ENCODE measurements at places on chromosomes 7 and 10.

DNA sequence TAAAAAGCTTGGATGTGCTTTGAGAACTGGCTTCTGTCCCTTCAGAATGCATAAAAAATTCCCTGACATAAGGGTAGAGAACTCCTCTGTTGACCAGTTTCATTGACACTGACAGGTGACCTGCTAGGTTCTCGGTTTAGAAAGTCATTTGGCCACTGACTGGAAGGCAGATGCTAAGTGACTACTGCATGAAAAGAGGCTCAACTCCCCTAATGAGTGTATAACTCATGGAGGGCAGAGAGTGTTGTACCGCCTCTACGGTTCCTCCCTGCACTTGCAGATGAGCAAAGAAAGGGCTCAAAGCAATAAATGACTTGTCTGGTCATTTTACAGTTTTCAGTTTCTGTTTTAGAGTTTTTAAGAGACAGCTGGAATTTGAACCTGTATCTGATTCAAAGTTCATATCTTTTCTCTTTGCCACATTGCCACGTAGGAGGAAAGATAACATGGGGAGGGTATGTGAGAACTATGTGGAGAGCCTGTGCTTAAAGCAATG is 2.9 kb upstream of the FGL2 start:
- DNase-seq, result no peak

DNA sequence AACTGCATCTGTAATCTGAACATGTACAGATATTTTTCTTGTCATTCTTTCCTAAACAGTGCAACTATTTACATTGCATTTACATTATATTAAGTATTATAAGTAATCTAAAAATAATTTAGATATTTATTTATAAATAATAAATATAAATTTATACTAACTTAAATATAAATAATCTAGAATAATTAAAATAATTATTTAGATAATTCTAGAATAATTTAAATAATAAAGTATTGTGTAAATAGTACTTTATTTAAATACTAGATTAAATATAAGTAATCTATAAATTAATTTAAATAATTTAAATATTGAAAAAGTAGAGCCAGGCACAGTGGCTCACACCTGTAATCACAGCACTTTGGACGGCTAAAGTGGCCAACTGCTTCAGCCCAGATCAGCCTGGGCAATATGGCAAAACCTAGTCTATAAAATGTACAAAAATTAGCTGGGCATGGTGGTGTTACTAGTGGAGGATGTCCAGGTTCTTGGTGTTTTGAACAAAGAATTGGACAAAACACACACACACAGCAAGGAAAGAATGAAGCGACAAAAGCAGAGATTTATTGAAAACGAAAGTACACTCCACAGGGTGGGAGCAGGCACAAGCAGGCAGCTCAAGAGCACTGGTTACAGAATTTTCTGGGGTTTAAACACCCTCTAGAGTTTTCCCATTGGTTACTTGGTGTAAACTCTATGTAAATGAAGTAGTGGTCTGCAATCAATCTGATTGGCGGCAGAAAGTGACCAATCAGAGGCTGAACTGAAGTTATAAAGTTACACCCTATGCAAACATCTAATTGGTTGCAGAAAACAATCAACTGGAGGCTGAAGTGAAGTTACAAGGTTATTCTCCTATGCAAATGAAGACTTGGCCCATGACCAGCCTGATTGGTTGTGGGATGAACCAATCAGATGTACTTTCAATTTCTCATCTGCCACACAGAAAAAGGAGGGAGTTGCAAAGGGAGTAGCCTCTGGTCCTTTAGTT is 100.2 kb upstream of the SP4 start:
- DNase-seq, result no peak

GRCh38 chr7:115924411-115924810 is 106.2 kb downstream of the TFEC start:
- DNase-seq, result no peak

DNA sequence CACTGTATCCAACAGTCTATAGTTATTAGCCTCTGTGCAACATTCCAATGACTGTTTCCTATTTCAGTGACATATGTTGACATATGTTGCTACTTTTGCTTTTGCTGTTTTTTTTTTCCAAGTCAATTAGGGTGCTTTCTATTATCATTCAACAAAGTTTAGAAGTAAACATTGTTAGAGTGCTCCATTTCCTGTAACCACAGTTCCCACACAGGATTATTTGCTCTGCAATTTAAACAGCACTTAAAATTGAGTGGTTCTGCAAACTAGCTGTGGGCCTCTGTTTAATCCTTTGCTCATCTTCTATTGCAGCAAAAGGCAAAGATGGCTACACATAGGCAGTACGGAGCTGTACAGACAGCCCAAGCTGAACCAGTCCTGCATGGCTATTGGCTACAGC is 46.5 kb upstream of the PTN start:
- DNase-seq, result no peak

GRCh38 chr10:21813946-21814345 is 189.6 kb downstream of the DNAJC1 start:
- DNase-seq, result no peak

DNA sequence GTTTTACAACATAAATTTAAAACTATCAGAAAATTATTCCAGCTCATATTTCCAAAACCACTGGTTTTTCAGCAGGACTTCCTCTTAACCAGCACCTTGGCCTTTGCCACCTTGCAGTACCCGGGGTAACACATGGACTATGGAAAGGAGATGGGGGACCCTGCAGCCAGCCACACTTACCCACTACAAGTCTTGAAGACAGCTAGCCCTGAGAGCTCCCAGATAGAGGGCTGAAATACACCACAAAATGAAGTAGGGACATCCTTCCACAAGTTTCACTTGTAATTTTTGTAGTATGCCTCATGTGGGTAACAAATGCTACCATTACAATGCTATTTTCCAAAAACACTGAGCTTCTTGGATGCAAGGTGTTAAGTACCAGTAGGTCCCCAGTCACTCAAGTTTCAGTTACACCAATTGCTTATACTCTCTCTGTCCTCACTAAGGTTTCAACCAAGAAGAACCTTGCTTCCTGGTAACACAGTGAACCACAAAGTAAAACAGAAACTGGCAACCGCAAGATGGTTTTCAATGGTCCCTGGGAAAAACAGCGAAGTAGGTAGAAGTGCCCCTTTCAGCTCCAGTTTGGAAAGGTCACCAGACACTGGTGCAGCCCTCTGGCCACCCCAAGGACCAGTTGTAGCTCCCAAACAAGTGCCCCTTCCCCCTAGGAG is 110.9 kb downstream of the SGMS1 start:
- no peak for DNase-seq

GRCh38 chr10:117412469-117413010 is 37.3 kb upstream of the PDZD8 start:
- DNase-seq, result no peak

DNA sequence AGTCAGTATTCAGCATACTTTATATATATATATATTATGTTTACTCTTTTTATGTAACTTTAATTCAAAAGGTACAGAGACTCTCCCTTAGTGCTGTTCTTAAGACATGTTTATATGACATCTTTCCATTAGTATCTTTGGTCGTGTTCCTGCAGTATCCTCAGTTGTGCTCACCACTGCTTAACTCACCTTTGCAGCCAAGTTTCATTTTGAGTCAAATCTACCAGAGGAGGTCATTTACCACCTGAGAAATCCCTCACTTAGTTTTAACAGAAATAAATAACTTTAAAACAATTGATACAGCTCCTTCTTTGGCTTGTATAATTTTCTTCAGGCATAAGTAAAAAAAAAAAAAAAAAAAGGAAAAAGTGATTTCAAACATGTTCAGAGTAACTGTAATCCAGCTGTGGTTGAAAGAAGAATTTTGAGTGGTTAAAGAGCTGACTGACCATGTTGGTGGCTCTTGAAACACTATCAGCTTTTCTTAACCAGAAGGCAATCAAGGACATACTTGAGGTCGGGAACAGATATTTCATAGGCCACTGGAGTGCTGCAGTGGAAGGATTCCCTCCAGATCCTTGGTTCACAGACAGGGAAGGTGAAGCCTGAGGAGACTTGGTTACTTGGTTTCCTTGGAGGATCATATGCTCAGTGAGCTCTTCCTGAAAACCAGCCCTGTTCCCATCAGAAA is 116.8 kb downstream of the AUTS2 start:
- no peak for DNase-seq

DNA sequence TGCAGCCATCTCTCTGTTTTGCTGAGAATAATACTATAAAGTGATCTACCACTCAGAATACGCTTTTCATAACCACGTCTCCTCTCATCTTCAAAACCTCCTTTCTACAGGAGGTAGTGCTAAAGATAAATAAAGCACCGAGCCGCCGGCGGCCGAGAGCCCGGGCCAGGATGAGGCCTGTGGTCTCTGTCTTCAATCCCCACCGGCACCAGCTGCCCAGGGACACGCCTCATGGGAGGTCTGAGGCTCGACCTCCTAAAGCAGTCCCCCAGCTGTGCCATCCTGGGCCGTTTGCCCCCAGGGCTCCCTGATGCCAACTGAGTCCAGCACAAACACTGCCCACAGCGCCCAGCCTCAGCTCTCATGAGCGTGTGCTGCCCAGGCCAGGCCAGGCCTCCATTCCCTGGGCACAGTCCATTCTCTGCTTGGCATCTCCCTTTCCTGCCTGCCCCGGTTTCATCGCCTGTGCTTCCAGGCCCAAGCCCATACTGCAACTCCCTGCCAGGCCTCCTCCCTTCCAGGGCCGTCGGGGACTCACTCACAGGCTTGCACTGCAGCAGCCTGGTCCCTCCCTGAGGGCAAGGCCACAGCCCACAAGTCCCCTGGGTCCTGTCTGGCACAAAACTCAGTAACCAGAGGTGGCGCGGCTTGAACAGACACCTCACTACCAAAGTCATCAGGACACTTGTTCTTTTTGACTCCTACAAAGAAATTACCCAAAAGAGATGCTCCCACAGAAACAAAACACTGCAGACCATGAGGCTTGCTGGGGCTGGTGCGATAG is 2.5 kb downstream of the INTS1 start:
- DNase-seq, result no peak

GRCh38 chr10:35308809-35309208 is 27.5 kb upstream of the CCNY start:
- no peak for DNase-seq

GRCh38 chr7:139915864-139916716 is 87.0 kb downstream of the TBXAS1 start:
- peak; percentile 20 for DNase-seq

DNA sequence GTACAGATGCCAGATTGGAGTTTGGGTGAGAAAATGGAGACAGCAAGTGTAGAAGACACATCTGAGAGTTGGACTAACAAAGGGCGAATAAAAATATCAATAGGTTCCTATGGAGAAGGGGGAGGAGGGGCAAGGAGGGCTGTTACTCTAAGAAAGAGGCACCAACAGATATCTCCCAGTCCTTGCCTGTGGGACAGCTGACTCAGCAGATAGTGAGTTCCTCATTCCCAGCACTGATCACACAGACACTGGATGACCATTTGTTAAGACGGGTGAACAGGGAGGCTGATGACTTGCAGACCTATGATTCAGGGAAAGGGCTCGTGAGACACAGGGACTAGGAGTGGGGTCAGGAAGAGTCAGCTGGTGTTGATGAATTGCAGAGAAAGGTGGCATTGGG is 5.7 kb upstream of the PRR15 start:
- no peak for DNase-seq

DNA sequence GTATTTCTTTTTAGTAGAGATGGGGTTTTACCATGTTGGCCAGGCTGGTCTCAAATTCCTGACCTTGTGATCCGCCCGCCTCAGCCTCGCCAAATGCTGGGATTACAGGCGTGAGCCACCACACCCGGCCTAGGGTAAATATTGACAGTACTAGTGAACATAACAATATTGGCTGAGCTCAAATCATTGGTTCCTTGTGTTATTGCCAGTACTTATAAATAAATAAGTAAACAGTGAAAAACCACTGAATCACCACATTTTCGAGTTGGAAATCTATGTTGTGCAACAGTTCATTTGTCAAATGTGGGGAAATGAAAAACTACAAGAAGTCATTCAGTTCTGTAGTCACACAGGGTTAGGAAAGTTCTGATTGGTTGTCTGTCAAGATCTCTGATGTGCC is 15.8 kb downstream of the RPP30 start:
- no peak for DNase-seq

- DNase-seq, result no peak
Measured at GRCh38 chr7:77479536-77480088, 57.5 kb upstream of the PTPN12 start.

- DNase-seq, result no peak
Measured at GRCh38 chr7:107744345-107744750, 406 bp downstream of the CBLL1 start.

- no peak for DNase-seq
Measured at GRCh38 chr10:43610636-43611035, 4.4 kb downstream of the ZNF485 start.

DNA sequence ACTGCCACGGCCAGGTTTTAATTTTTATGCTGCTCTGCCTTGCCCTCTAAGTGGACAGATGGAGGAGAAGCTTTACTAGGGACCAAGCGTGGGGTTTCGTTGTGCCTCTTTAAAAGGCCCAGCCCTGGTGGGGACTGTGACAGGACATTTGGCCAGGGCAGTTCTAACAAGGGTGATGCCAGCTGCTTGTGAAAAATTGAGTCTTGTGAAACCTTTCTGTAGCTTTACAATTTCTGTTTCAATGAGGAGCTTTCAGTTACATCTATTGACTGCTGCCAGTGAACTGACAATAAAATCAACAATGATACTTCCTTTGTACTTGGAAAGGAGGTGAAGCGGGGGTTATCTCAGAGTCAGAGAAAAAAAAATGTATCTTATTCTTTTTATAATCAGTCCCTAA is 233.1 kb upstream of the CSTF2T start:
- no peak for DNase-seq

GRCh38 chr7:4523219-4523618 is 158.9 kb upstream of the FOXK1 start:
- no peak for DNase-seq

GRCh38 chr7:28301148-28301641 is 111.1 kb upstream of the CREB5 start:
- no peak for DNase-seq

- no peak for DNase-seq
Measured at GRCh38 chr10:110502851-110503301, 5.2 kb downstream of the DUSP5 start.

DNA sequence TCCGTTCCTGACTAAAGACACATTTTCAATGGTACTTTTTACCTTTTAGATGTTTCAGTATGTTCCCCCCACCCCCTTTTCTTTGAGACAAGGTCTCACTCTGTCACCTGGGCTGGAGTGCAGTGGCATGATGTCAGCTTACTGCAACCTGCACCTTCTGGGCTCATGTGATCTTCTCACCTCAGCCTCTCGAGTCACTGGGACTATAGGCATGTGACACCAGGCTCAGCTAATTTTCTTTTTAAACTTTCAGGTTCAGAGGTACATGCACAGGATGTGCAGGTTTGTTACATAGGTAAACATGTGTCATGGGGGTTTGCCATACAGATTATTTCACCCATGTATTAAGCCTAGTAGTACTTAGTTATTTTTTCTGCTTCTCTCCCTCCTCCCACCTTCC is 99.3 kb upstream of the RPA3 start:
- no peak for DNase-seq
